Neural progenitor cell (in vitro differentiated cells): ENCODE measurements at places on chromosomes 1 and 21.

DNA sequence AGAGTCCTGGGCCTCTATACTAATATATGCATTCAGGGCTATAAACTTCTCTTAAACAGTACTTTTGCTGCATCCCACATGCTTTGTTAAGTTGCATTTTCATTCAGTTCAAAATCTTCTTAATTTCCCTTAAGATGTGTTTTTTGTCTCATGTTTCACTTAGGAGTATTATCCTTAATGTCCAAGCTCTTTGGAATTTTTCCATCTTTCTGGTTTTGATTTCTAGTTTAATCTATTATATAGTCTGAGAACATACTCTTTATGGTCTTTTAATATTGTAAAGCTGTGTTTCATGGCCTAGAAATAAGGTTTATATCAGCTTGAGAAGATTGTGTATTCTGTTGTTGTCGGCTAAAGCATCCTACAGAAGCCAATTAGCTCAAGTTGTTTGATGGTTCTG, 1041.8 kb downstream of the PLA2G4A start:
- DNase-seq, result no peak

DNA sequence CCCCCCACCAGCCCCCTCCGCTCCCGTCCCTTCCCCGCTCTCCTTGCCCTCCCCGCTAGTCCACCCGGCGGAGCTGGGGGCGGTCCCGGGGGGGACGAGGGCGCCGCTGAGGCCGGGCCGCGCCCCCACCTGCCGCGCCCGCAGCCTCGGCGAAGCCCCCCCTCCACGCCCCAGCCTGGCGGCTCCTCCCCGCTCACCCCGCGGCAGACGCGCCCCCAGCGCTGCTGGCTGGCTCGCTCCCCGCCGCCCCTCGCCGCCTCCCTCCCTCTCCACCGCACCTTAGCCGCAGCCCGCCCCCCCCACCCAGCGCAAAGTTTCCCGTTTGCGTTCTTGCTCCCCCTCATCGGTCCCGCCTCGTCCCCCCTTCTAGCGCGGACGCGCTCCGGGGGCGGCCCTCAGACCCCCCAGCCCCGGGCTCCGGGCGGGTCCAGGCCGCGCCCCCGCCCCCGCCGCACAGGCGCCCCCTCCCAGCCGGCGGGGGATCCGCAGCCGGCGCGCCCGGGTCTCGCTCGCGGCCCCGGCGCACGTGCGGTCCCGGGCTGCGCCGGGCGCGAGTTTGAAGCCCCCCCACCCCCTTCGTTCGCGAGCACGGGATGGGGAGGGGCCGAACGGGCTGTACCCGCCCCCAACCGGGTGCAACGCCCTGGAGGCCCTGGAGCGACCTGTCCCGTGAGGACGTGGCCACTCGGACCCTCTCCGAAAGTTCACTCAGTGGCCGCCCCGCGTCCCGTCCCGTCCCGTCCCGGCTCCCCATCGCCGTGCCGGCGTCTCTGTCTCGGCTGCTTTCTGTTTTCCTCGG, 623 bp downstream of the PTPRF start:
- peak; percentile 71 for DNase-seq

DNA sequence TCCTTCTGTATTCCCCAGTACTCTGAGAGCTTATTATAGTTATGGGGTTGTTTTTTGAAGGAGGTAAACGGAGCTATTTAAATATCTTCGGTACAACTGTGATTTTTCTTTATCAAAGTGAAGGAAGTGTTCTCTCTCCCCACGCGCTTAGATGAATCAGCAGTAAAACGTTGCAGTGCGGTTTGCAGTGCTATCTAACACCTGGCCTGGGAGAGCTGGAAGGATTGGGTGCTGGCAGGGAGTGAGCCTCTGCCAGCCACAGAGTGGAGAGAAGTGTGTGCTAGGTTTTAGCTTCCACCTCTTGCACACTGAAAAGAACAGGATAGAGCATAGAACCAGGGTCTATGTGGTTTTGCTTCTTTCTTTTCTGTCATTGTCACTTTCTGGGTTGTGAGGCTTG, 165.9 kb downstream of the SDCCAG8 start:
- DNase-seq, result peak; percentile 36

GRCh38 chr1:3688356-3689137, 36.2 kb downstream of the TP73 start:
- DNase-seq, result peak; percentile 56

DNA sequence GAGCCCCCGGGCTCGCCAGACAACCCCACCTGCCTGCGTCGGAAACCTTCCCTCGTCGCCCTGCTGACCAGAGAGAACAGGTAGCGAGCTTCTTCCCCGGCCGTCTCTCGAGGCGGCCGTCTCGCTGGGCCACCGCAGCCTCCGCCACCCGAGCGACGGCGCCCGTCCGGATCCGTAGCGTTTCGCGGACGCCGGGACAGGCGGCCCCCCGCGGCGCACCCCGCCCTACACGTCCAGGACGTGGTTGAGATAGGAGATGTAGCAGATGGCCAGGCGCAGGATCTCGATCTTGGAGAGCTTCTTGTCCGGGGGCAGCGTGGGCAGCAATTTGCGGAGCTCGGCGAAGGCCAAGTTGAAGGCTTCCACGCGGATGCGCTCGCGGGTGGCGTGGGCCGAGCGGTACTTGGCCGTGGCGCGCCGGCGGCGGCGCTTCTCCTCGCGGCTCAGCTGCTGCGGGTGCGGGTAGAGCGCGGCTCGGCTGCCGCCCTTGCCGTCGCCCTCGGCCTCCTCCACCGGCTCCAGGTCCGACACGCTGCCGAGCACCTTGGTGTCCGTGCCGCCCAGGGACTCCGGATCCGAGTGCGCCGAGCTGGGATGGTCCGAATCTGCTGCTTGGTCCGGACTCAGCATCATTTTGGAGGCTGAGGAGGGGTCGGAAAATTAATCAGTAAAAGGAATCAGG, 3.0 kb downstream of the NHLH2 start:
- peak; percentile 42 for DNase-seq

GRCh38 chr1:13662493-13662892, 37.5 kb upstream of the PRDM2 start:
- DNase-seq, result no peak

DNA sequence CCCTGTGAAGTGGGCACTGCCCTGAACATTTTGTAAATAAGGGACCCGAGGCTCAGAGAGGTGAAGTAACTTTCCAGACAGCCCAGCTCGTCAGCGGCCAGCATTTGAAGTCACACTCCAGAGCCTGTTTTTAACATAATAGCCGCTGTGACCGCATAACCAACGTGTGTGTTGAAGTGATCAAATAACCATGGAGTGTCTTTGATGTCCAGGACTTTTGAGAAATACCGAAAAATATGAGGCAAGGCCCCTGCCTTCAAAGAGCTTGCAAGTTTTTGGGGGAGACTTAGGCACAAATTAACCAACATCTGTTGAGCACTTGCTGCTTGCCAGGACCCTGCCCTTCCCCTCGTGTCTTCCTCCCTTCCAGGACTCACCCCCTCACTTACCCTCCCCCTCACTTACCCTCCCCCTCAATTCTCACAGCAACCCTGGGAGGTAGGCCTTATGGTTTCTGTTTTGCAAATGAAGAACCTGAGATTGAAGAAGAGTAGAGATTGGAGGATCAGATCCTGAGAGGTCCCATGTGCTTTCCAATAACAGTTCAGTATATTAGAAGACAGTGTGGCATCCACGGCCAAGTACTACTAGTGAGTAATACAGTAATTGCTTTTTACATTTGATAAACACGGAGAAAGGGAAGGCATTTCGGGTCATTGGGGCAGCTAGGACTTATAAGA, 1.3 kb upstream of the SLC16A1 start:
- DNase-seq, result peak; percentile 12

GRCh38 chr1:221230605-221231004, 351.4 kb downstream of the HLX start:
- DNase-seq, result no peak

DNA sequence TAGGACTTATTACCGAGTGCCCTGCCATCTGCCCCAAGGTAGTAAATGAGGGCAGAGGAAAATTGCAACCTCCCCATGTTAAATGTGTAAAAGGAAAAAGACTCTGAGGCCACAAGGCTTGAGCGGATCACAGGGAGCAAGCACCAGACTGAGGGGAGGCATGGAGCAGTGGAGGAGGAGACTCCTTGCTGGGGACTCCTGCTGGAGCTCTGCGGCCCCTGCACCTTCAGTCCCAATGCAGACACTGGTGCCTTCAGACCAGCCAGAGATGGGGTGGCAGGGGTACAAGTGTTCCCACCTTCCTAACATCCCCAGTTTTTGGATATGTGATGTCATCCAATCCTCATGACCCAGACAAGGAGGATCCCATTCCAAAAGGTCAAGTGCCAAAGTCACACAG, 128.4 kb upstream of the NGF start:
- DNase-seq, result peak; percentile 11

GRCh38 chr1:14592004-14592631, 6.4 kb upstream of the KAZN start:
- no peak for DNase-seq

GRCh38 chr1:22224091-22224490, 81.2 kb upstream of the WNT4 start:
- no peak for DNase-seq

GRCh38 chr1:99445486-99445885, 181.2 kb downstream of the PLPPR4 start:
- no peak for DNase-seq

DNA sequence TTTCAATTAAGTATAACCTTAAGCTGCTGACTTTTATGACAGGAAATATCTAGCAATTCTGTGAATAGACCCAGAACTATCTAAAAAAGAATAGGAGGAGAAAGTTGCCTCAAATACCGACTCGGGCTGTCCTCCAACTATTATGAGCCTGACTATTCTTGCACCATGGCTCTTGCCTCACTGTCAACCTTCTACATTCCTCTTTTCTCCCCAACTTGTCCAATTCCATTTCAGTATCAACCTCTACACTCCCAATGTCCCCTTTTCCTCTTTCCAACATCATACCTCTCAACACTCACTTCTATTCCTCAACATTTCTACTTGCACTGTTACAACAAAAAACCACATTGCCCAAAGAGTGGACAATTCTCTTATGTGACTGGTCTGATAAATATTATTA, 2.3 kb downstream of the ZZZ3 start:
- DNase-seq, result no peak

DNA sequence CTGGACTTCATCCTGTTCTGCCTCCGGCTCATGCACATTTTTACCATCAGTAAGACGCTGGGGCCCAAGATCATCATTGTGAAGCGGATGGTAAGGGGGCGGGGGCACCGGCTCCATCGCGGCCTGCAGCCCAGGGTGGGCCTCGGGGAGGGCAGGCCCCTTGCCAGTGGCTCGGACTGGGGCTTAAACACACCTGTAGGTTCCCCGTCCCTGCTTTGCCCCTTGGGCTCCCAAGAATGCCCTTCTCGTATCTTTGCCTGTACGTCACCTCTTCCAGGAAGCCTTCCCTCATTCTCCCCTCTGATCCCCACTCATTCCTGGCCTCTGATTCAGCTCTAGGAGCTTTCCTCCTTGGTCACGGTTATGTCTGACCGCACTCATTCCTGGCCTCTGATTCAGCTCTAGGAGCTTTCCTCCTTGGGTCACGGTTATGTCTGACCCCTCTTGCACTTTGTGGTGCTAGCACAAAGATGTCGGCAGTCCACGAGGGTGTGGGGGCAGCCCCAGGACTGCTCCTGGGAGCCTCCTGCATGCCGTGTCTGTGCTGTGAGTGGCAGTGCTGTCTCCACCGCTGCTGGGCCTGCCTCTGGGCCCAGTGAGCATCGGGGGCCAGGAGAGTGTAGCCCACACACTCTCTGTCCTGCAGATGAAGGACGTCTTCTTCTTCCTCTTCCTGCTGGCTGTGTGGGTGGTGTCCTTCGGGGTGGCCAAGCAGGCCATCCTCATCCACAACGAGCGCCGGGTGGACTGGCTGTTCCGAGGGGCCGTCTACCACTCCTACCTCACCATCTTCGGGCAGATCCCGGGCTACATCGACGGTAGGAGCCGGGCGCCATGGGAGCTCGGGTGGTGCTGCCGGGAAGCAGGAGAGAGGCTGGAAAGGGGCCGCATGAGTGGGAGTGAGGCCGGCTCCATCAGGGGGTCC, 49.1 kb upstream of the LRRC3 start:
- DNase-seq, result peak; percentile 0

- DNase-seq, result no peak
These were observed 4.7 kb upstream of the DENND4B start for GRCh38 chr1:153951183-153951582.

GRCh38 chr1:196558411-196558810, 49.8 kb downstream of the KCNT2 start:
- DNase-seq, result no peak

DNA sequence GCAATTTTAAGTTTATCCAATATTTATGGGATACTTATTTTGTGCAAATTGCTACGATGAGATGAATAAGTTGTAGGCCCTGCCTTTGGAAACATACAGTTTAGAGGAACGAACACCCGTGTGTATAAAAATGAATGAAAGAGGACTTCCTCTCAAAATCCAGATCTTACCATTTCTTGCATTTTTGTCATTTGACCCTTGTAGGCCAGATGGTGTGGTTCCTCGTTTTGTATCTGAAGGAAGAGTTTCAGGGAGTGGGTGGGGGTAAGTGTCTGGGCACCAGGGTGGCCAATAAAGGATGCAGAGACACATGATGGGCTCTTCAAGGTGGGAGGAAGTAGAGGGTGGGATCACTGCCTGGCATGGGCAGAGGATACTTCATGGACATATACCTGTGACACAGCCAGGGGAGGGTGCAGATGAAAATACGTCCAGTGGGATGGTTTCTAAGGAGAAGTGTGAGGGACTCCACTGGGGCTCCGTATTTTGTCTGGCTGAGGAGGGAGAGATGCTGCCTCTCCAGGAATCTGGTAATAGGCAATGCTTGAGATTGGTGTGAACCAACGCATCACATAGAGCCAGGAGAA, 14.4 kb downstream of the MAPKAPK2 start:
- DNase-seq, result no peak

GRCh38 chr1:33168556-33169289, 13.1 kb downstream of the TRIM62 start:
- DNase-seq, result no peak

DNA sequence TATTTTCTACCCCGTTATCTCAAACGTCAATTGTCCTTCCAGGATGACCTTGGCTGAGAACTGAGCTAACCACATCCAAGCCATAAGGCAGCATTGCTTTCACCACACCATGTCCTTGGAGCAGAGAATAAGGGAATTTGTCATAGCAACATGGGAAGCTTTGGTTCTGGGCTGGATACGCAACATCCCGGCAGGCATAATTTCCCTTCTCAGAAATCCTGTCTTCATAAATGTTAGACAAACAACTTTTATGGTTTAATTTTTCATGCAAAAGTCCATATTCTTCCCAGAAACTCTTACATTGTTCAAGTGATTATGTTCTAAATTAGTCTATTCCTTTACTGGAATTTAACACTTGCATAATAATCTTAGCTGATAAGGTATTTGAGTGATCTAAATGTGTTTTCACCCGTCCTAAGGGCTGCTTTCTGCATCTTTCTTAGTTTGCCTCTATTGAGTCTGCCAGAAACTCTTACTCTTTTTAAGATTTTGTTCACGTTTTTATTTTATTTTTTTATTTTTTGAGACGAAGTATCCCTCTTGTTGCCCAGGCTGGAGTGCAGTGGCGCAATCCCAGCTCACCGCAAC, 51.8 kb downstream of the KCNJ15 start:
- no peak for DNase-seq

GRCh38 chr1:60196026-60196425, 122.5 kb upstream of the C1orf87 start:
- no peak for DNase-seq

- peak; percentile 93 for DNase-seq
These were observed 17.2 kb downstream of the SYT2 start for GRCh38 chr1:202692959-202693555.
